GM12892 (cell line): ENCODE measurements at places on chromosomes 4 and X.

- DNase-seq = no peak
Measured at GRCh38 chrX:35696760-35697234, 101.3 kb upstream of the MAGEB16 start.

GRCh38 chr4:39689970-39690369 is 8.0 kb upstream of the UBE2K start:
- DNase-seq = no peak

- DNase-seq = no peak
Measured at GRCh38 chr4:108941904-108942430, 179.1 kb upstream of the ETNPPL start.

DNA sequence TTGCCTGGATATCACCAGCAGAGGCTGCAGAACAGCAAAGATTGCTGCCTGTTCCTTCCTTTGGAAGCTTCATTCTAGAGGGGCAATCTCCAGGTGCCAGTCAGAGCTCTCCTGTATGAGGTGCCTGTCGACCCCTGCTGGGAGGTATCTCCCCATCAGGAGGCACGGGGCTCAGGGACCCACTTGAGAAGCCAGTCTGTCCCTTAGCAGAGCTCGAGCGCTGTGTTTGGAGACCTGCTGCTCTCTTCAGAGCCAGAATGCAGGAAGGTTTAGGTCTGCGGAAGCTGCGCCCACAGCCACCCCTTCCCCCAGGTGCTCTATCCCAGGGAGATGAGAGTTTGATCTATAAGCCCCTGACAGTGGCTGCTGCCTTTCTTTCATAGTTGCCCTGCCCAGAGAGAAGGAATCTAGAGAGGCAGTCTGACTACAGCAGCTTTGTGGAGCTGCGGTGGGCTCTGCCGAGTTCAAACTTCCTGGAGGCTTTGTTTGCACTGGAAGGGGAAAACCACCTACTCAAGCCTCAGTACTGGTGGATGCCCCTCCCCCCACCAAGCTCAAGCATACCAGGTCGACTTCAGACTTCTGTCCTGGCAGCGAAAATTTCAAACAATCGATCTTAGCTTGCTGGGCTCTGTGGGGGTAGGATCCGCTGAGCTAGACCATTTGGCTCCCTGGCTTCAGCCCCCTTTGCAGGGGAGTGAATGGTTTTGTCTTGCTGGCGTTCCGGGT is 57.9 kb downstream of the DKK2 start:
- DNase-seq = no peak

DNA sequence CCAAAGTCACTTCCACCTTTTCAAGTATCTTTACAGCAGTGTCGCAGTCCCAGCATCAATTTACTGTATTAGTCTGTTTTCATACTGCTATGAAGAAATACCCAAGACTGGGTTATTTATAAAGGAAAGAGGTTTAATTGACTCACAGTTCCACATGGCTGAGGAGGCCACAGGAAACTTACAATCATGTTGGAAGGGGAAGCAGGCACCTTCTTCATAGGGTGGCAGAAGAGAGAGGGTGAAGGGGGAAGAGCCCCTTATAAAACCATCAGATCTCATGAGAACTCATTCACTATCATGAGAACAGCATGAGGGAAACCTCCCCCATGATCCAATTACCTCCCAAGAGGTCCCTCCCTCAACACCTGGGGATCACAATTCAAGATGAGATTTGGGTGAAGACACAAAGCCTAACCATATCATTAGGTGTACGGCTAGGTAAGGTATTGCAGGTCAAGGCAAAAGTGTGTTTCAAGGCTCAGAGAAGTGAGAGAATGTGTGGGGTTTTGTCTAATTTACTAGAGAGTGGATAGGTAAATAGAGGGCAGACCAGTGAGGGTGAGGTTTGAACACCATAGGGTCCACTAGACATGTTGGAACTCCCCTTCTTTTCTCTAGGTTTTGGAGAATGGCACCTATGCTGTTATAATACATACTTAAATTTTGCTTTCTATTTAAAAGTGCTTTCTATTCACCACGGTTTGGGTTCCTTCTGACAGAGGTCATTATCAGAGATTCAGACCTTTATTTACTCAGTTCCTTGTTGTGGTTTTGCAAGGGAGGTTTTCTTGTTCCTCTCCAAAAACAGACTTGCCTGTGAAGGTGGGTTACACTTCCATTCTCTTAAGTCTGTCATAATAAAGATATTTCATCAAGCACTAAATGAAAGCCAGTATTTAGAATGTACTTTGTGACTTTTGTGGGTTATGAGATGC is 186.6 kb downstream of the CPEB2 start:
- DNase-seq = no peak

DNA sequence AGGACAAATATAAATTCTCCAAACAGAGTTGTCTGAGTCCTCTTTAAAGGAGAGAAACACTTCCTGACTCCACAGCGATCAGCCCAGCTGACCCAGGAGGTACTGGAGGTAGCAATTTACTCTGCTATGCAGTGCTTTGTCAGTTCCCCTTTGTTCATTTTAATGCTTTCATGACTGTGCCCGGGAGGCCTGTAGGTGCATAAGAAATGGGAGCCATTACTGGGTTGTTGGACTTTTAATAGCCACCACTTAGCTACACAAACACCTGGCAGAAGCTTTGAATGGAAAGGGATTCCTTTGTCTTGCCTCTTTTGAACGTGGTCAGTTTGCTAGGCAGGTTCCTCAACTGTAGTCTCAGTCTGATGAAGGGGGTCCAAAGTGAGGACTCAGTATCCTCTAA is 59.0 kb upstream of the AFF2 start:
- no peak for DNase-seq

GRCh38 chr4:1295405-1296055 is 5.8 kb downstream of the MAEA start:
- no peak for DNase-seq

DNA sequence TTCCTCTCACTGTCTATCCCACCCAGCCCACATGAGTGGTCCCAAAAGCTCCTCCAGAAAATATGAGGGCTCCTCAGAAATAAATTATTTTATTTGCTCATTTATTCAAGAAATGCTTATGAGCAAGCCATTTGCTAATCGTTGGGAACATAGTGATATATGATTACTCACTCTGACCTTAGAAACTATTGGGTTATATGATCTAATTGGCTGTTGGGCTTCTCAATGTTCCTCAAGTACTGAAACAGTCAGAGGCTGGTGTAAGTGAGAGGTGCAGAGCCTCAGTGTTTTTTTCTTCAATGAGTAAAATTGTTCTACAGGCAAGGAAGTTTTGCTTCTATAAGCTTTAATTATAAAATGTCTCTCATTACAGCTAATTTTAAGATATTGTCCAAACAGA is 893.8 kb upstream of the INTU start:
- no peak for DNase-seq

GRCh38 chr4:87853108-87853507 is 20.3 kb downstream of the MEPE start:
- no peak for DNase-seq

- no peak for DNase-seq
Measured at GRCh38 chrX:15761564-15762191, 23.6 kb downstream of the CA5B start.

- no peak for DNase-seq
Measured at GRCh38 chrX:150363561-150364346, 637 bp downstream of the MAMLD1 start.

DNA sequence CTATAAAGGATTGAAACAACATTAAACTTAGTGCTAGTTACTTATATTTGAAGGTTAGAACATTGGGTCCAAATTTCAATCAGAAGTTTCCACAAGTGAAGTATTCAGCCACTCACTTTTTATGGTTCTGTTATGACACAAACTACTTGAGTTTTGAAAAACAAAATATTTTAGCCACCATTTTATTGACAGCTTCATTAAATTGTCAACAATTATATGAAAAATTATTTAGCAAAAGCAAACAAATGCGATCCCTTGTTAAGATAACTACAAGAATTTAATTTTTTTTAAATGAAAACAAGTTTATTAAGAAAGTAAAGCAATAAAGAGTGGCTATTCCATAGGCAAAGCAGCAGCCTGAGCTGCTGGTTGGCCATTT is 3.1 kb downstream of the CXCL2 start:
- DNase-seq = no peak

GRCh38 chrX:124925681-124926080 is 394.0 kb upstream of the TEX13C start:
- DNase-seq = no peak

DNA sequence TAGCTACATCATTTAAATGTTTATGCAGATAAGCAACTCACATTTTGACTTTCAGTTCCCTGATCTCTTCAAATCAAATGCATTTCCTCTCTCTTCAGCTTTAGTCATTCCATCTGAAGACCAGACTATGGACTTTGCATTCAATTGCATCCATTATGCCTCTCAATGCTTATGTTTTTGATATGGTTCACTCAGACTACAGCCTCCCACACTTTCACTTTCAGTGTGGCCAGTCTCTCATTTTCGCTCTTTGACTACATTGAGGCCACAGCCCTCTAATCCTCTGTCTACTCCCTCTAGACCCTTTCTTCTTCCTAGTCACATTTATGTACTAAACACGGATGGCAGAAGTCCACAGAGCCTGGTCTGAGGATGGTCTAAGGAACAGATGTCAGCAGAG is 24.5 kb upstream of the VEGFC start:
- DNase-seq = no peak

GRCh38 chr4:8336412-8337075 is 67.0 kb downstream of the HTRA3 start:
- no peak for DNase-seq

DNA sequence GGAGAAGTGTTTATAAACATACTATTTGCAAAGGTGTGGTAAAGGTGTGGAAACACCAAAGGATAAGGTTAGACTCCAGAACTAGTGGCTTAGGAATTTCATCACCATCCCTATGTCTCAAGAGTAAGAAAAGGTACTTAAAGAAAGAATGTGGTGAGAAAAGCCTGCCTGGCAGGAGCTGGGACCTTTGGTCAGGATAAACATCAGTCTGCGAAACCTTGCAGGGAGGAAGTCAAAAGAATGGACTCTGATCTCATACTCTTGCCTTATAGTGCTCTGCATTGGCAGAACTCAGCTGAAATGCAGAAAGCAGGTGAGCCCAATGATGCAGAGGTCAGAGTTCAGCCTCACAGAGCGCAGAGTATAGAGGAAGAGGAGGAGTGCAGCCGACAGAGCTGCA is 97.2 kb upstream of the NR3C2 start:
- no peak for DNase-seq

DNA sequence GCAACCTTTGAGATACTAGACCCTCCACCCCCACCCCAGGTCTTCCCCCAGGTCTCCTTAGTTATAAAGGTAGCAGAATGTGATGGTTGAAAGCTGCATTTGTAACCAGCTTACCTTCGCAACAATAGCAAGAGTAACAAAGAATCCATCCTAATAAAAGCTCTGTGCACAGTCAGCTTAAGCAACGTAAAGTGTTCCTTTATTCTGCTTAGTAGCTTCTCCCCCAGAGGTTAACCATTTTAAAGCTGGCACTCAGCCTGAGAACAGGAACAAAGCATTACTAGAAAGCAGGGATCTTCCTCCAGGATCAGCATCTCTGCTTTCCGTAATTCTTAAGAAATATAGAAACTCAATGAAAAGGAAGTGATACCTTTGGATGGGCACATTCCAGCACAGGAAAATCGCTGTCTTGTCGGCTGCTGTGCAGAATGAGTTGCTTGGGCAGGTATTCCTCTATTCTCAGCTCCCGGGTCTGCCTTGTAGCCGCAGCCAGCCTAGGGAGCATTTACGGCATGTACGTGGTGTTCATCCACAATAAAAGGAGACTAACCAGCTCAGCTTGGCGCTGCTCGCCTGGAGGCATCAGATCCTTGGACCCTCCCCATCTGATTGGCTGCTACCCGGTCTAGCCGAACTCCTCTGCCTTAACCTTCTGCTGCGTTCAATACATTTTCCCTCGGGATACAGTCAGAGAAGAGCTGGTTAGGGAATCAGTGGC is 113.0 kb upstream of the TLR3 start:
- DNase-seq = no peak

- no peak for DNase-seq
Measured at GRCh38 chr4:141352331-141352730, 131.6 kb downstream of the ZNF330 start.

GRCh38 chrX:18542131-18542530 is 116.7 kb downstream of the CDKL5 start:
- no peak for DNase-seq

DNA sequence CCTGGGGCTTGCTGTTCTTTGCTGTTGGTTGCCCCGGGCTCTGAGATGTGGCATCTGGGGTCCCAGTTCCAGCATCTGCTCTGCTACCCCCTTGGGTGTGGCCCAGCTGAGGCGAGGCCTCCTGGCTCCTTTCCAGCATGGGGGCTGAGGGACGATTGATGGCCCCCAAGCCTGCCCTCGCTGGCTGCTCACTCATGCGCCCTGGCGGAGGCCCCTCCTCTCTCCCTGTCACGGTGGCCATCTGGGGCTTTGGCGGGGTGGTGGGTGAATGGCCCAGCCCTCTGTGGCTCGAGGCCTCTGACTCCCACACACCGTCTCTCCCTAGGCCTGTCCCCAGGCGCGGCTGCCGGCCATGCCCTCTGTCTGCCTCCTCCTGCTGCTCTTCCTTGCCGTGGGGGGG is 1.8 kb downstream of the PLXNA3 start:
- no peak for DNase-seq
